ENCODE measurements at places on chromosomes 7 and 10.

GRCh38 chr7:266851-267840 is 22.8 kb upstream of the FOXL3 start:
- DNase-seq, result no peak

GRCh38 chr7:27992755-27993493 is 187.7 kb downstream of the JAZF1 start:
- DNase-seq, result peak; percentile 23

GRCh38 chr7:106895246-106895864 is 30.3 kb downstream of the PIK3CG start:
- no peak for DNase-seq

DNA sequence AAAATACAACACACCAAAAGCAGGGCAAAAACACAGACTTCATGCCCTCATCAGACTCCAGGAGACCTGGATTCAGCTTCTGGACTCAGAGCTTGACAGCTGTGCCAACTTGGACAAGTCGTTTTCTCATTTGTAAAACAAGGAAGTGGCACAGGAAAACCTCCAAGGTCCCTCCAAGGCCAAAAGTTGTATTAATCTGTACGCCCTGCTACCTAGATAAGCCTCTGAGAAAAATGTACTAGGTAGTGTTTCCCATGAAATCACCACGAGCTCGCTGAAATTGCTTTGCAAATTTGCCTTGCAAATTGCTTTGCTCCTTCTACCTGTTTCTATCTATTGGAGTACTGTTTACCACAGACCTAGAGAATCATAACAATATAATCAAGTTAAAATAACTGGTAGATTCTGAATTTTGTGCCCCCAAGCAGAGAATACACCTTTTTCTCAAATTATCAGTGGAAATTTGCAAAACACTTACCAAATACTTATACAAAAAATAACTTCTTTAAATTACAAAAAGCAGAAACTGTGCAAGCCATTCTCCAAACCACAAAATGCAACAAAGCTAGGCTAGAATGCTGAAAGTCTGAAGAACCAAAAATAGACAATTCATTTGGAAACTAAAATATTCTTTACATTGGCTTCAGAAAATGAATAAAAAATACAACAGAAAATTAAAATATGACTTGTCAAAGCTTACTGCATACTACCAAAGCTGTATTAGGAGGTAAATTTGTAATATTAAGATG is 158.1 kb upstream of the CHST15 start:
- no peak for DNase-seq

GRCh38 chr10:105650306-105650705 is 1009.2 kb downstream of the SORCS3 start:
- no peak for DNase-seq

DNA sequence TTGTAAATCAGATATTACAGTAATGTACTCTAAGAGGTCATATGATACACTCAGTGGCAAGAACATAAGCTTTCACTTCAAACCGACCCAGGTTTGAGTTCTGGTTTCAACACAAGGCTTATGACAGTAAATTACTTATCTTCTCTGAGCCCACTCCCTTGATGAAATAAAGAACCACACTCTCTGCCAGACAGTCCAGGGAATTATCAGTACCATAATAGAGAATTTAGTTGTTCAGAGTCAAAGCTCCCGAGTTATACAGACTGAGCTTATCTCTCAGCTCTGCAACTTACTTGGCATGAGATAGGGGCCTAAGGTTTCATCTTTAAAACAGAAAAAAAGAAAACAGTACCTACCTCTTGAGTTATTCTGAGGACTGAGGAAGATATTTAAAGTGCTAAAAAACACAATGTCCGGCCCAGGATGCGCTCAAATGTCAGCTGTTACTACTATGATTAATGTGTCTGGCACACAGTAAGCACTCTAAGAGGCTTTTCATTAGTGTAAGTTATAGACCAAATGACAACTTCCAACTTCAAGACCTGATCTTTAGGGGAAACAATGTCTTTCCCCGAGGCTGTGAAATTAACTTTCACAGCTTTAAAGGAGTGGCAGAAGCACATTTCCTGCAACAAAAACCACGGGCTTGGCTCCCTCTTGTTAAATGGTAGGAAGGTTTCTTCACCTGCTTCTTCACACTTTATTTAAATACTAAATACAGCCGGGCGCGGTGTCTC is 38.1 kb downstream of the UBE2H start:
- no peak for DNase-seq

- DNase-seq, result no peak
Observed at GRCh38 chr7:68433462-68434070, 1164.7 kb upstream of the AUTS2 start.

GRCh38 chr7:120060875-120061274 is 212.1 kb upstream of the KCND2 start:
- DNase-seq, result no peak

- DNase-seq, result peak; percentile 41
Observed at GRCh38 chr7:34096198-34096651, 190.9 kb downstream of the BMPER start.

- DNase-seq, result no peak
Observed at GRCh38 chr10:113775686-113776294, 24.3 kb downstream of the PLEKHS1 start.

DNA sequence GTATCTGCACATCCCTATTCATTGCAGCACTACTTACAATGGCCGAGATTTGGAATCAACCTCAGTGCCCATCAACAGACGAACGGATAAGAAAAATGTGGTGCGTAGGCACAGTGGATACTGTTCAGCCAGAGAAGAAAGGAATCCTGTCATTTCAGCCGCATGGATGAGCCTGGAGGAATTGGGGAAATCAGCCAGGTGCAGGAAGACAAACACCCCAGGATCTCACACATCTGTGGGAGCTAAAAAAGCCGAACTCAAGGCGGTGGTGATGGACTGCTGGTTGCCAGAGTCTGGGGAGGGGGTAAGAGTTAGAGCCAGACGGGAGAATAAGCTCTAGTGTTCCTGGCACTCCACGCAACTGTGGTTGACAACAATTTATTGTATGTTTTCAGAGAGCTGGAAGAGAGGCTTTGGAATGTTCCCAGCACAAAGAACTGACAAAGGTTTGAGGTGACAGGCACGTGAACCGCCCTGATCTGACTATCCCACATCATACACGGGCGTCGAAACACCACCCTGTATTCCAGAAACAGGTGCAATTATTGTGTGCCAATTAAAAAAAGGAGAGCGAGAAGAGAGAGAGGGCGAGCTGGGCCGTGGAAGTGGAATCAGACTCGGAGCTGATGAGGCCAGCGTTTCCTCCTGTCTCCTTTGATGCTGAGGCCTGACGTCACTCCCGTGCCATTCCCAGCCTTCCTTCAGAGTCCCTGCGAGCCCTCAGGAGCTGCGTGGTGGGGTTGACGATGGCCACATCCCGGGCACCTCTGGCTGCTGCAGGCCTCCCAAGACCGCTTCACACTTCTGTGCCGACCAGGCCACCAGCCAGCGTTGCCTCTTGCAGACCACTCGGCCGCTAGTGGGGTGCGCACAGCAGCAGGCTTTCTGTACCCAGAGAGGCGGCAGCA is 189.5 kb downstream of the DNAJB6 start:
- no peak for DNase-seq

DNA sequence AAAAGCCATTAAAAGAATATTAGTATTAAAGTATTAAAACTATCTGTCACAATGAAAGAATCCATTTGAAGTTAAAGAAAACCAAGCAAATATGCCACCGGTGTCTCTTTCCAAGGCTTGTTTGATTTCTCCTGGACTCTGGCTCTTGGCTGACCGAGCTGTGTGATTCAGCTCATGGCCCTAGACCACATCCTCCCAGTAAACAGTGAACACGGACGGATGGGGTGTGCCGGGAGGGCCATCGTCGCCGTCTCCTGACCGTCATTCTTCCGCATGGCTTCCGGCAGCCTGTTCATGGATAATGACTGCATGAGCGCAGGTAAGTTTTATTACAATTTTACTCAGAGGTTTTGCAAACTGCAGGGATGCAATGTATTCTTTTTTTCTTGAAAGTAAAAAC is 218.5 kb downstream of the DNAJB6 start:
- no peak for DNase-seq

GRCh38 chr7:96319439-96319838 is 2.5 kb downstream of the SLC25A13 start:
- no peak for DNase-seq

DNA sequence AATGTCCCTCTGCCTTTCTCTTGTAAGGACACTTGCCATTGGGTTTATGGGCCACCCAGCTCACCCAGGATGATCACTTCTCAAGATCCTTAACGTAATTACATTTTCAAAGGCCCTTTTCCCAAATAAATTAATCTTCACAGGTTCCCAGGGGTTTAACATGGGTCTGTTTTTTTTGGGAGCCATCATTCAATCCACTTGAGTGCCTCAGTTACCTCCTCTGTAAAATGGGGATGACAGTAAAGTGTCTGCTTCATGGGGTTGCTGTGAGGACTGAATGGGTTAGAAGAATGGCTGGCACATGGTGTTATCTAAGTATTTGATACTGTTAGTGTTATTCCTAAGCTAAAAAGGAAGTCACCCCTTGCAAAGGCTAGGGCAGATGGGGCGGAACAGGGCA is 7.4 kb downstream of the C10orf105 start:
- DNase-seq, result no peak

DNA sequence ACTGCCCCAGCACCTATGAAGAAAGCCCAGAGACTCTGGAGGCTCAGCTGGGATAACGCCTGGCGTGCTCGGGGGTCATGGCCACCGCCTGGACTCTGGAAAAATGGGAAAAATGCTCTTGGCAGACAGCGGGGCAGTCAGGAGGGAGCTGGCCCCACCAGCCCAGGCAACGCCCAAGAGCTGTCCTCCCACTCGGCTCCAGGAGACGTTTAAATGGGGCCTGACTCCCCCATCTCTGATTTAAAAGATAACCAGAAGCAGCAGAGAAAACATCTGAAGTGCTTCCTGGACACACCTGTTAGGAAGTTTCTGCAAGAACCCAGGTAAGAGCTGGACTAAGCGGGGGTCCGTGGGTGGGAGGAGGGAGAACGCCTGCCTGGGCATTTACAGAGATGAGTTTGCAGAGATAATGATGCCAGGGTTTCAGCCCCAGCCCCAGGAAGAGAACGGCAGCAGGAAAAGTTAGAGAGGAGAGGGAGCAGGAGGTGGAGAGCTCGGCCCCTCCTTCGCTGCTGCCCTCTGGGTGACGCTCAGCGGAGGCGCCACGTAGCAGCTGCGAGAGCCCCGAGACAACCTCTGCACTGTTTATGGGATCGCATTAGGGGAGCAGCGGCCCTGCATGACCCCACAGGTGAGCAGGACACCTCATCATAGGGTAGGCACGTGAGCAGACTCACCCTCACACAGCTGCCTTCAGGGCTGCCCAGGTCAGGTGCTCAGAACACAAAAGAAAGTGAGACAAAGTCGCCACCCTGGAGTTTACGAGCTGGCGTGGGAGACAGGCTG is 83.5 kb upstream of the INSIG1 start:
- no peak for DNase-seq

GRCh38 chr10:44261296-44261695 is 123.6 kb downstream of the CXCL12 start:
- DNase-seq, result no peak

- DNase-seq, result no peak
Observed at GRCh38 chr7:24455813-24456525, 117.3 kb upstream of the PALS2 start.

DNA sequence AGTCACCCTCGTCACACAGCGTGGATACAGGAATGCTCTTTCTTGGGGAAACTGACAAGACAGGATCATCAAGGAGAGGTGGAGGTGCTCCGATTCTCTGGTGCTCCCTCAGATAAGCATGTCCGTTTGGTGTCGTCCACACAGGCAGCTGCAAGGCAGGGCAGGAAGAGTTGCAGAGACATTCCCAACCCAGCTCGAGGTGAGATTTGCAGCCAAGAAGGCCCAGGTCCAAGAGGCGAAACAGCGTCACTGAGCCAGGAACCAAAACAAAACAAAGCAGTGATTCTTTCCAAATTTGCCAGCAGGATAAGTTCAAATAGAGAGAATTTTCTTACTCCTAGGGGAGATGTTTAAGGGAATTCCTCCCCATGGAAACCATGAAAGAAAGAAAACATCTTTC is 386.5 kb upstream of the PFKP start:
- DNase-seq, result peak; percentile 40

GRCh38 chr7:151345576-151346469 is 4.2 kb downstream of the NUB1 start:
- no peak for DNase-seq

DNA sequence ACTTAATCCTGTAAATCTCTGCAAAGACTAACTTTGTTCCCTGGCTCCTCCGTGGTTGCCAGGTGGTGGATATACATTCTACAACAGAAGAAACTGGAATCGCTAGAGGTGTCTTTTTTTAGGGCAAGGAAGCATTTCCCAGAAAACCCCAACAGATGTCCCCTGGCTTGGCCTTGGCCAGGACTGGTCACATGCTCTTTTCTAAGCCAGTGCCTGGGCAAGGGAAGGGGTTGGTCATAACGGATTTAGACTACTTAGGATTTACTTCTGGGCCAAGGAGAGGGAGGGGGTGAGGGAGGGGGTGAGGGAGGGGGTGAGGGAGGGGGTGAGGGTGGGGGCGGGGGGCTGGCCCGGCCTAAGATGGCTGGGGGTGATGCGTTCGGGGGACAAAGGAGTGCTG is 105.7 kb downstream of the SNX10 start:
- peak; percentile 80 for DNase-seq

GRCh38 chr10:10489805-10490571 is 527.7 kb upstream of the CELF2 start:
- DNase-seq, result no peak

DNA sequence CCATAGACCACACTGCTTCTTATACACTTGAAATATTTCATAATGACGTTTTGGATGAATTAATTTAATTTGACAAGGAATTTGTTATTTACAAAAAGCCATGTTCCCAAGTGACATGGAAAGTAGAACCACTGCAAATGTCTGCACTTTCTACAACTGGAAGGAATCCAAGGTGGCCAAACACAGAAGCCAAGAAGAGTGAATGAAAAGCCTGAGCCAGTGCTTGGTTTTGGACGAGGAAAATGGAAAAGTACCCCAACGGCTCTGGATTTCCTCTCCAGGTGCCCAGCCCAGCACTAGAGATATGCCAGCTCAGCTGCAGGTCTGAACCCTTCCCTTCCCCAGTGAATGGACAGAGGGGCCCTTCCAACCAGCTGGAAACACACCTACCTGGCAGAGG is 279.4 kb downstream of the TNS3 start:
- DNase-seq, result no peak

DNA sequence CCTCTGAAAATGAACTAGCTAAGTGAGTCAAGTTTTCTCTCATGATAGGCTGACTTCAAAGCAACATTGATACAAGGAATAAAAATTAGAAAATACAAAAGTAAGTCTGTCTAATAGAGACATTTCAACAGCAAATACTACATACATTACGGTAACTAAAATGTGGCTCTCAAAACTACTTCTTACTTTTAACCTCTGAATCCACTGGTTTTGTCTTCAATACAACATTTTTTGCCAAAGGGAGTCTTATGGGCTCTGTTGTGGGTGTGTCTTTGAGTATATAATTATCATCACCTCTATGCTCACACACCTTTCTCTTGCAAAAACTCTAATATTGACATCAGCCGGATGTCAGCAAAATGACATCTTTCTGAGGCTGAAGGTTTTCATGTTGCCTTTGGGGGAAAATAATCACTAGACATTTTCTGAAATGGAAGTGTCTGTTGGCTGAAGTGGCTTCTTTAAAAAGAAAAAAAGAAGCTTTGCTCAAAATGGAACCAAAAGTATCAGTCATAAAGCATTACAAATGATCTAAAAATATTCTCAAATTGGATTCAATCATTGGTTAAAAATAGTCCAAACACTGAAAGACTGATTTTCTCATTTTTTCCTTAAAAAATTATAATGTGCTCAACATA is 41.8 kb upstream of the FAM133B start:
- DNase-seq, result no peak

GRCh38 chr10:121411004-121411403 is 187.2 kb downstream of the FGFR2 start:
- no peak for DNase-seq

Measured in cerebellum (tissue), 4 donors.